ENCODE measurements at places on chromosomes 7 and 10.

DNA sequence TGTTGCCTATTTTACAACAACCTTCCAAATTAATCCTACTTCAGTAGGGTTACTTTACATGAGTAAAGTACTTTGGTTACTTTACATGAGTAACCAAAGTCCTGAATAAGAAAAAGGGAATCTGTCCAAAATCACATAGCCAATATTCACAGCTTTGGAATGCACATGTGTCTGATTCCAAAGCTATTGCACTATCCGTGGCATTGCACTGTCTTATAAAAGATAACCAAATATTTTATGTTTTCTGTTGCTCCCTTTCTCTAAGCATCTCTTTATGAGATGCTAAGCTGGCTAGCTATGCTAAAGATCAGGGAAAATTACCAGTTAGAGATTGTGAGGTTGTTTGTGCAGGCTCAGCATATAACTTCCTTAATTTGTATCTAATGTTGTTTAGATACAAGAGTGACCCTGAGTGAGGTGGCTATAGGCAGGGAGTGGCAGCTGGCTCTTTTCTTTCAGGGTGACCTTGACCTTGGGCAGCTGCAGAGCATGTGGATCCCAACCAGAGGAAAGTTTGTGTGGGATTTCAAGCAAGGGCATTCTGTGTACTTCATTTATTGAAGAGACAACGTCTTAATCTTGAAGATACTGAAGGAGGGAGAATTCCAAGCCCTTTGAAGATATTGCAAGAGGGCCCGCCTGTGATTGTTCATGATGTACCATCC lies 366.1 kb upstream of the ANKRD30A start:
- DNase-seq: peak; percentile 91

- no peak for DNase-seq
These were observed 41.8 kb downstream of the TMEM168 start for GRCh38 chr7:112748381-112748780.

- DNase-seq: no peak
These were observed 181.0 kb downstream of the SORCS3 start for GRCh38 chr10:104822088-104822487.

DNA sequence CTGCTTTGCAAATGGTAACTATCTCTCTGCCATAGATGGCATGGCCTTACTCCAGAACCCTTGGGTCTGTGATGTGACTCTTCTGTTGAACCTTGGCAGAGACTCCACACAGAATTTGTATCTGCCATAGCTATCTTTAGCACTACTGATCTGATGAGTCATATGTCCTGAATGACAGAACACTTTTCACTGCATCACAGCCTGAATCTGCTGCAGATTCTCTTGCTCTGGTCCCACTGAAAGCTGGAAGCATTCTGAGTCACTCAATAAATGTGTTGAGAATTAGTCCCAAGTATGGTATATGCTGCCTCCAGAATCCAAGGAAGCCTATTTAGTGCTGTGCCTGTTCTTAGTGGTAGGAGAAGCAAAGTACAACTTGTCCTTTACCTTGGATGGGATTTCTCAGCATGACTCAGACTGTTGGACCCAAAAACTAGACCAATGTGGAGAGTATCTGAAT lies 39.5 kb upstream of the ANKRD1 start:
- DNase-seq: peak; percentile 90
